ENCODE measurements at places on chromosomes 4 and X.

GRCh38 chr4:6134612-6135220 lies 65.6 kb downstream of the JAKMIP1 start:
- no peak for DNase-seq

GRCh38 chr4:159401226-159401712 lies 298.4 kb downstream of the RAPGEF2 start:
- DNase-seq = no peak

DNA sequence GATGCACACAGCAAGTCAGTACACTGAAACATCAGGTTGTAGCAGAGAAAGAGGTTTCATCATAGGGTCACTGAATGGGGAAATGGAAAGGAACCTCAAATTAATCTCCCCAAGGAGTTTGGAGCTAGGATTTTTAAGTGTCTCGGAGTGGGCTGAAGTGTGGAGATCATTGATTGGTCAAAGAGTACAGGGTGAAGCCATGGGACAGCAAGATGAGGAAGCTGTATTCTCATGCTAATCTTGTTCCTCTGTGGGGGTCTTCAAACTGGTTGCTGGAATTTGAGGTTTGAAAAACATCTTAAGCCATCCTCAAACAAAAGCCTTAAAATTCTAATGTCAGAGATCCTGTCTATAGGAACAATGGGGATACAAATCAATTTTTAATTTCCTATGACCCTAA lies 78.8 kb upstream of the TEX13A start:
- DNase-seq = no peak

- no peak for DNase-seq
Observed at GRCh38 chr4:139768896-139769295, 103.3 kb downstream of the MGST2 start.

DNA sequence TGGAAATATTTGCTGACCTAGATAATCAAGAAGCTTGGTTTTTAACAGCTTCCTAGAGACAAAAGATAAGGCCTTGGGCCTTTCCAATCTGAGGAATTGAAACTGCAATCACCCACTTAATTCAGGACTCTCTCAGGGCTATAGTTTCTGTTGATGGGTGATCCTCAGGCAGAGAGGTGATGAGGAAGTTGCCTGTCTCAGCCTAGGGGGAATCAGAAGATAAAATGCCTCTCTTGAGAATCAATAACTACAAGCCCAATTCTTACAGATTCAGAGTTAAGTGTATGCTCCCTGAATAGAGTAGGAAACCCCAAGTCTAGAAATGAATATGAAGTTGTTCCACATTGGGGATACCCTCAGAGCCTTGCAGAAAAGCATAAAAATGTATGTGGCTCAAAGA lies 45.5 kb downstream of the NFKB1 start:
- no peak for DNase-seq

- DNase-seq = no peak
Observed at GRCh38 chr4:181006499-181007260, 1236.5 kb upstream of the TENM3 start.

DNA sequence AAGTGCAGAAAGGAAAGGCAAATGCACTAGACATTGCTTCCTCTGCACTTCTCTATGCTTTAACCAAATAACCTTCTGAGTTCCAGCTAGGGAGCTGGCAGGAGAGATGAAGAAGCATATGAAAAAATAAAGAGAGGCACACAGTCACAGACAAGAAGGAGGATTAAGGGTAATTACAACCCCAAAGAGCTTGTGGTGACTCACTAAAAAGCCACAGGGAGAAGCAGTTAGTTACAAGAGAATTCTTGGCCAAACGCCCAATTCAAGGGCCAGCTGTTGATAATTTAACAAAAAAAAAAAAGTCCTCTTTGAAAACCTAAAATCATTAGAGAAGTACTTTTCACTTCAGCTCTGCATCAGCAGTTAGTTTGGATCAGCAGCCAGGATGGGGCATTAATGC lies 478.0 kb downstream of the KCNIP4 start:
- no peak for DNase-seq

- peak; percentile 58 for DNase-seq
Observed at GRCh38 chr4:155667568-155668511, 1.2 kb downstream of the GUCY1A1 start.

GRCh38 chrX:129622757-129623301 lies 31.9 kb downstream of the APLN start:
- no peak for DNase-seq

DNA sequence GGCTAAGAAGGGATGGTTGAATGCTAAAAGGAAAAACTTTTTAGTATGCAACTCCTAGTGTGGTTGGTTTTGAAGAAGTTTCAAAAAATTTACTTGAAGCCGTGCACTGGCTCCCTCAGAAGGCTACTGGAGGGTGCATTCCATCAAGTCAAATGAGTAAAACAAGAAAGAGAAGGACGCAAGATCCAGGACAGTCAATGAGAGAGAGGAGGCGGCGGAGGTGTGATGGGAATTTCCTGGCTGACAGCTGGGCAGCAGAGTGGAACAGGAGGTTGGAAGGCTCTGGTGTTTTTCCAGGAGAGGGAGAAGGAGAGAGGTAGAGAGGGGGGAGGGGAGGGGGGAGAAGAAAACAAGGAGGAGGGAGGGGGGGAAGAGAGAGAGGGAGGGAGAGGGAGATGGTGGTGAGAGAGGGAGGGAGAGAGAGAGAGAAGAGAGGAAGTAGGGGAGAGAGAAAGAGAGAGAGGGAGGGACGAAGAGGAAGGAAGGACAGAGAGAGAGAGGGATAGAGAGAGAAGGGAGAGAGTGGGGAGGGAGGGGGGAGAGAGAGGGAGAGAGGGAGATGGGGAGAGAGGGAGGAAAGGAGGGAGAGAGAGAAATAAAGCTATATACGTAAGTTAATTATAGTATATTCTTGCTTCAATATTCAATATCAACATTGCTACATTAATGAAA lies 126.4 kb downstream of the SH3KBP1 start:
- DNase-seq = no peak

- DNase-seq = no peak
Observed at GRCh38 chrX:140817943-140818342, 108.4 kb downstream of the LINC00632 start.

GRCh38 chr4:39657465-39657864 lies 18.8 kb upstream of the SMIM14 start:
- DNase-seq = no peak

- DNase-seq = no peak
Observed at GRCh38 chr4:176769514-176769913, 23.2 kb downstream of the VEGFC start.

DNA sequence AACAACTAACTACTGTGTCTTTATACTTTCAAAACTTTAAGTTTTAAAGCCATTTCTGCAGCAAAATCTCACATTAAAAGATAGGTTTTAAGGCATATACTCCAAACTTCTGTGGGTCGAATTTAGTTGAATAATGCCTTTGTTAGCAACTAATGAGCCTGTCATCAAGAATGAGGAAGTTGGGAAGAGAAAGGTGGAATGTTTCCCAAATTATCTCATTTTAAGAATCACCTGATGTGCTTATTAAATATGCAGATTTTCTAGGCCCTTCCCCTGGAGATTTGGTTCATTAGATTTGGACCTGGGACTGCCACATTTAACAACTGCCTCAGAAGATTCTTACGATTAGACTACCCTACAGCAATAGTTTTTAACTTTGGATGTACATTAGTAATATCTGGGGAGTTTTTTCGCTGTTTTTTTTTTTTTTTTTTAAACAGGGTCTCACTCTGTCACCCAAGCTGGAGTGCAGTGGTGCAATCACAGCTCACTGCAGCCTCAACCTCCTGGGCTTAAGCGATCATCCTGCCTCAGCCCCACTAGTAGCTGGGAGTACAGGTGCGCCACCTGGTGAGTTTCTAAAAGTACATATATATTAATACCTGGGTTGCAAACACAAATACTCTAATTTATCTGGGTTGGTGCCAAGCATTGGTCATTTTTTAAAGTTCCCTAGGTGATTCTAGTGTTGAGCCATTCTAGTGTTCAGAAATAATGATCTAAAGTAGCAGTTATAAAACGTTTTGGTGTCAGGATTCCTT lies 16.1 kb upstream of the TASL start:
- no peak for DNase-seq

DNA sequence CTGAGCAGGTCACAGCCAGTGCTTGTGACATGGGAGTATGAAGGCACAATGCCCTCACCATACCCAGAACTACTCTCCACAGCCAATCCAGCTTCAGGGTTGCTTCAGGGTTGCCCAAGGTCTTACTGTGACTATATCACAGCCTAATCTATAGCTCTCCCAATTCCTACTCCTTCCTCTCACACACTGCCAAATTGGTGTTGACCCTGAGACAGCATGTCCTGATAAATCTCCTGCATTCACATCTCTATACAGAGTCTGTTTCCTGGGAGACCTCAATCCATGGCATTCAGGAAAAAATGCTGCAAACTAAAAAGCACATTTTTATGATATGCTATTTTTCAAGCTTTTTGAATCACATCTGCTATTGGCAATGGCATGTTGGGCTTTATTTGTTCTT lies 456.7 kb downstream of the GRID2 start:
- DNase-seq = no peak

DNA sequence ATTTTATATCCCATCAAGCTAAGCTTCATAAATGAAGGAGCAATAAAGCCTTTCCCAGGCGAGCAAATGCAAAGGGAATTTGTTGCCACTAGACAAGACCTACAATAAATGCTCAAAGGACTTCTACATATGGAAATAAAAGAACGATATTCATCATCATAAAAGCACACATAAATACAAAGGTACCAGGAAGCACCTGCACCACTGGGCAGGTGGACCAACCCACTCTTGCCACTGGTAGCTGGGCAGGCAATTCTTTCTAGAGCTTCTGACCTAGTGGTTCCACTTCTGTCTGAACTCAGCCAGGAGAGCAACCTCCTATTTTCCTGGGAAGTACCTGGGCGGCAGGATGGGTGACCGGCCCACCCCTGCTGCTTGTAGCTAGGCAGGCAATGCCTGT lies 237.2 kb upstream of the ITM2A start:
- DNase-seq = no peak

DNA sequence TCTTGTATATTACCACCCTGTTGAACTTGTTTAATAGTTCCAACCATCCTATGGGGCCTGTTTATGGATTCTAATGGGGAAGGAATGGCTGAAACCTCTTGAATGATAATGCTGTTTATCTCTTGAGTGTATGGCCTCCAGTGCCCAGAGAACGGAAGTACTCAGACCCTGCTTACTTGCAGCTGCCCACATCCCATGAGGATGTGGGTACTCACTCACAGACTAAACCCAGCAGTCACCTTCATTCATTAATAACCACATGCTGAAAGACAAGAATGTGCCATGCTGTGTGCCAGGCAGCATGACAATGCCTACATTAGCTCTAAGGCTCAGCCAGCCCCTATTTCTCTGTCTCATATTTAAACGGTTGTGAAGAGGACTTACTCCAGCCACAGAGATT lies 5.9 kb upstream of the ARMCX5 start:
- DNase-seq = no peak

- DNase-seq = no peak
Observed at GRCh38 chr4:186204686-186205085, 13.3 kb downstream of the CYP4V2 start.

- DNase-seq = no peak
Observed at GRCh38 chr4:111435986-111436744, 709.1 kb upstream of the FAM241A start.

- DNase-seq = no peak
Observed at GRCh38 chr4:39030725-39031124, 1.5 kb downstream of the TMEM156 start.

DNA sequence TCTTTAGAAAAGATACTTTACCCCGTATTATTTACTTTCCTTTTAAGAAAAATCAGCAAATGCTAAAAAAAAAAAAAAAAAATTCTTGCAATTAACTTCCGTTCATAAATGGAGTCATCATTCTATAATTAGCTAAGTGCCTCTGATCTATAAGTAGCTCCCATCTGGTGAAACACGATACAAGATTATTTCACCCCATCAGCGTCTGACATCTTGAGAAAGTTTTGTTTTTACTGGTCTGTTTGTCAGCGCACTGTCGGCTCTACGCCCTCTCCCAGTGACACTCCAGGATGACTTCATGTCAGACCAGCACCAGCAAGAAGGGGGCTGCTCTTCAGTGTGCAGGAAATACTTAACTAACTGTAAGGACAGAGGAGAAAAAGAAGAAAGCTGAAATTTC lies 108.3 kb downstream of the AFAP1 start:
- no peak for DNase-seq

- DNase-seq = no peak
Observed at GRCh38 chrX:55452833-55453124, 852 bp downstream of the MAGEH1 start.

GRCh38 chrX:64192673-64193072 lies 12.8 kb downstream of the AMER1 start:
- DNase-seq = no peak

GRCh38 chrX:103845165-103845653 lies 13.2 kb upstream of the RAB9B start:
- DNase-seq = peak; percentile 54

DNA sequence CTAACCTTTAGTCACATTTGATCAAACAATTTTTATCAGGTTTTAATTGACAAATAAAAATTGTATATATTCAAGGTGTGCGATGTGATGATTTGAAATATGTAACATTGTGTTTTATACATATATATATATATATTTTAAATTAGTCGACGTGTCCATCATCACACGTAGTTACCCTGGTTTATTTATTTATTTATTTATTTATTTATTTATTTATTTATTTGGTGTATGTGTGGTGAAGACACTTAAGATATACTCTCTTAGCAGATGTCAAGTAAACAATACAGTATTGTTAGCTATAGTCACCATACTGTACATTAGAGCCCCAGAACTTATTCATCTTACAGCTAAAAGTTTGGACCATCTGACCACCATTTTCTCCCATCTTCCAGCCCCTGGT lies 224.9 kb upstream of the HHIP start:
- DNase-seq = no peak

- DNase-seq = no peak
Observed at GRCh38 chr4:8133897-8134563, 24.6 kb downstream of the ABLIM2 start.

GRCh38 chrX:2766906-2767305 lies 15.1 kb downstream of the XG start:
- DNase-seq = no peak

GRCh38 chr4:32858971-32859370 lies 2138.8 kb downstream of the PCDH7 start:
- DNase-seq = no peak

DNA sequence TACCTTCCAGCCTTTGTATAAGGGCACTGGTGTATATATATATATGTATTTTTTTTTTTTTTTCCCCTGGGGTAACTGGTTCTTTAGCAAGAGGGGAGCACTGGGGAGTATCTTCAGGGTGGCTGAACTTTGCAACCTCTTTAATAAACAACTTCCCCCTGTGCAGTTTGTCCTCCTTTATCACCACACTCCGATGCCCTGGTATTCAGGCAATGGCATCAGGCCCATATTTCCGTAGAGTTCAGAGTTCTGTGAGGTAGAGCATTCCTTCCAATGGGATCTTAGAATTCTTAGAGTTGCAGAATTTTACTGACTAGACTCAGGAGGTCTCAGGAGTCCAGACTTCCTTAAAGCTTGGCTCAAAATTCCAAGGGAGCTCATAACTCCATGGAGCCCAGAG lies 24.6 kb downstream of the NYX start:
- no peak for DNase-seq
